ENCODE measurements at places on chromosomes 7 and 10. TPM values are rescaled to one million over a fixed set of nuclear protein-coding genes. Genes with fewer than 3 reads are reported as not detected.
A peak's percentile ranks its signal among the peaks of the same experiment; 100 is the strongest.

GARIN1A gene
- total RNA-seq: 1.9 TPM

GRCh38 chr10:122132882-122133565 lies 138.1 kb upstream of the BTBD16 start:
- DNase-seq: no peak

KCP gene
- 0.22 TPM for total RNA-seq

FGFBP3 gene
- 1.5 TPM for total RNA-seq

ICA1 gene
- total RNA-seq: 11.3 TPM

DNA sequence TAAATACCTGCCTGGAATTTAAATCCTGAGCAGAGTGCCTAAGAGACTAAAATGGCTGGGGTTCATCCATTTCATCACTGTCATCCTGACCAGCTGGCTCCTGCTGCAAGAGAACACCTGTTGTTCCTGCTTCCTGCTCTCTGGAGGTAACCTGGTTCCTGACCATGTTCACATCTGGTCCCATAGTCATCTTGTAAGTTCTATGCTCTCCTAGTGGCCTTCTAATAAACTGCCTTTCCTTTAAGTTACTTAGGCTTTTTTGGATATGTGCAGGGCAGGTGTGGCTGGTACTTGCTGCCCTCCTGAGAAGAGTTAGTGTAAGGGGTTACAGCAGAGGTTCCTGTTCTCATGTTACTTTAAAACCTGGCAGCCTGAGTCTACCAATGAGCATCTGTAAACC lies 80.0 kb downstream of the NRCAM start:
- no peak for DNase-seq

GIMAP7 gene
- 64.2 TPM for total RNA-seq

- DNase-seq: no peak
These were observed 342.9 kb downstream of the CALN1 start for GRCh38 chr7:72069263-72069662.

DNA sequence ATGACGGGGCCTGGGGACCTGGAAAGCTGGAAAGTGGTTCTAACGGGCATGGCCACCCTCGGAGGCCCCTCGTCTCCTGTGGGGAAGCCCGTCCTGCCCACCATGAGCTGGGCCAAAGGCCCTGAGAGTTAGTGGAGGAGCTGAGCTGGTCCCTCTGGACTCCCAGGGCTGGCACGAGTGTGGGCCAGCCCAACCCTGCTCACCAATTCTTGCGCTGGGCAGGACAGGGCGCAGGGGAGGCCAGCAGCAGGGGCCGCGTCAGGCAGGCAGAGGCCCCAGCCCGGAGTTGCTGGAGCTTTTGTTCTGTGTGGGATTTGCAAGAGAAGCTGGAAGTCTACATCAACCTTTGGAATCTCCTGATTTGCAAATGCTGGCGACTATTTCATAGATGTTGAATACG lies 29.8 kb downstream of the UNCX start:
- DNase-seq: no peak

FOXI2 gene
- total RNA-seq: not detected

AKR1C3 gene
- 7.4 TPM for total RNA-seq

GRCh38 chr7:125563557-125563956 lies 633.9 kb upstream of the POT1 start:
- DNase-seq: no peak

CRHR2 gene
- total RNA-seq: not detected

ASZ1 gene
- total RNA-seq: not detected

GRCh38 chr7:43244232-43244631 lies 131.8 kb downstream of the HECW1 start:
- DNase-seq: no peak

- DNase-seq: no peak
These were observed 35.4 kb upstream of the KNDC1 start for GRCh38 chr10:133124357-133125211.

TMEM72 gene
- total RNA-seq: not detected

MYOZ1 gene
- not detected for total RNA-seq

BPGM gene
- 14.8 TPM for total RNA-seq

- DNase-seq: no peak
These were observed 11.0 kb upstream of the SH2D4B start for GRCh38 chr10:80526742-80527141.

- no peak for DNase-seq
These were observed 195.2 kb downstream of the TMEM26 start for GRCh38 chr10:61257956-61258496.

ITPRID1 gene
- total RNA-seq: not detected

GRCh38 chr7:5780801-5781496 lies 514 bp downstream of the RNF216 start:
- DNase-seq: peak; percentile 9

- no peak for DNase-seq
These were observed 20.4 kb upstream of the CARD11 start for GRCh38 chr7:3064067-3064466.

ARPC1B gene
- 205 TPM for total RNA-seq

- no peak for DNase-seq
These were observed 22.8 kb downstream of the FAM107B start for GRCh38 chr10:14751921-14752320.

GRCh38 chr10:60041489-60042133 lies 135.3 kb upstream of the CCDC6 start:
- no peak for DNase-seq

PPP1R17 gene
- total RNA-seq: not detected

NODAL gene
- not detected for total RNA-seq

- no peak for DNase-seq
These were observed 608 bp downstream of the ENTPD7 start for GRCh38 chr10:99659868-99660366.

DNA sequence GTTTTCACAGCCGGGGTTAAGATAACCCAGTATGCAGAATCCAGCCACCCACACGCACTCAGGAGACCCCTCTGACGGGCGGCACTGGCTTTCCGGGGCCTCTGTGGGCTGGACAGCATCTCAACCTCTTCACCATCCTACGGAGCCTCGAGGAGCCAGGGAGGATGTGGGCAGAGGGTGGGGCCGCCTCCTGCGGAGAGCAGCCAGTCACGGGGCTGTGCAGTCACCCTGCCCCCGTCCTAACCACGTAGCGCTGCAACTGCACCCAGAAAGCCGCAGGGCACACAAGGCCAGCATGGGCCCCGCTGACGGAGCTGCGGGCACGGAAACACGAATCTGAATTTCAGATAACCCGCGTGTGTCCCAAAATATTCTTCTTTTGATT lies 270.3 kb downstream of the ELFN1 start:
- peak; percentile 98 for DNase-seq

- DNase-seq: no peak
These were observed 1111.0 kb downstream of the XPNPEP1 start for GRCh38 chr10:108812296-108812695.

CPA1 gene
- total RNA-seq: not detected

FAM25A gene
- total RNA-seq: not detected

GRCh38 chr10:52443419-52444388 lies 129.6 kb downstream of the DKK1 start:
- DNase-seq: no peak

GLI3 gene
- not detected for total RNA-seq

DNA sequence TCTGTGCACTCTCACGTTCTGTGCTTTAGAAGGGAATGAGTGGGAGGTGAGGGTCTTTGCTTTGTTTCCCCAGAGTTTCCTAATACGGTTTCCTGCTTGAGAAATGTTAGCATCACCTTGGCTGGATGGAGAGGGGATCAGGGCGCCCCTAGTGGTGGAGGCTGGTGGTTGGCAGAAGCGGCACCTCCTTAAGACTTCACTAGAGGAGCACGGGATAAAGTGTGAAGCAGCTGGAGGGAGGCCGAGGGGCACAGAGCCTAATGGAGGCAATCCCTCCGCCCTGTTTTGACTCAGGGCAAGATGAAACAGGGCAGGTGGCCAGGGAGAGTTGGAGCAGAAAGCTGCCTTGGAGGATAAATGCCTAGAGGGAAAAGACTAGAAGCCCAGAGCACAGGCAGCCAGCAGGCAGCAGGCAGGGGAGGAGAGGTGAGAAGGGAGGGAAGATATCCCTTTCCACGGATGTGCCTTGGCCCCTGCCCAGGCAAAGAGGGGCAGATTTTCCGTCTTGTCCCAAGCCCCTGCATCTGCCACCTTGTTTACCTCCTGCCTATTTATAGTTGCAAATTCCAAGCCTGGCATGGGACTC lies 56.0 kb upstream of the BTRC start:
- peak; percentile 62 for DNase-seq

DNA sequence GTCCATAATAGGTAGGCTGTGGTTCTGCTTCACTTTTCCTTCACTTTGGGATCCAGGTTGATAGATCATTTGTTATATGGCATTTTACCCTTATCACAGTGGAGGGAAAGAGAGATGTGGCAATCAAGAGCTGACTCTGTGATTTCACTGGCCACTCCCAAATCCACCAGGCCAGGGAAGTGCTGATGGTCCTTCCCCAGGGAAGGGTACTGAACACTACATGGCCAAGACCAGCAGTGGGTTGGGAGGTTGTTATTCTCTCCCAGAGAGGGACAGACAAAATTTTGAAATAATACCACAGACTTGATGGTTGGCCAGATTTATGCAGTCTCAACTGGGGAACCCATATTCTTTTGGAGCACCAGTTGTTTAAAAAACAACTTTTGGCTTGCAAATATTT lies 102.5 kb downstream of the SND1 start:
- no peak for DNase-seq

LRRC61 gene
- total RNA-seq: 10.7 TPM

DNA sequence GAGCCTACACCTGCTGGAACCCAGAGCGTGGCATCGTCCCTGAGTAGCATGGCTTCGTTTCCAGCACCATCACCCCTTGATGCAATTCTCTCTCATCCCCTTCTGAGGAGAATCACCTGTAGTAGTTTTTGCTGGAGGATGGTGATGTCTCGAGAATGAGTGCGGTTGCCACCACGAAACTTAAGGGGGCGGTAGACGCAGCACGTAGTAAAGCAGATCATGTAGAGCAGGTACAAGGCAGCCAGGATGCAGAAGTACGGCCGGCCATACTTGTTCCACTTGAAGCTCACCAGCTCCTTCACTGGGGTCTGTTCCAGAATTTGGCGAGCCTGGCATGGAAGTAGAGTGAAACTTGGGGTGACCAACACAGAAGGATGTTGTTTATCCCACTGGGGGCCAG lies 8.1 kb downstream of the TRPV5 start:
- no peak for DNase-seq

RNF32 gene
- total RNA-seq: 0.81 TPM

DNA sequence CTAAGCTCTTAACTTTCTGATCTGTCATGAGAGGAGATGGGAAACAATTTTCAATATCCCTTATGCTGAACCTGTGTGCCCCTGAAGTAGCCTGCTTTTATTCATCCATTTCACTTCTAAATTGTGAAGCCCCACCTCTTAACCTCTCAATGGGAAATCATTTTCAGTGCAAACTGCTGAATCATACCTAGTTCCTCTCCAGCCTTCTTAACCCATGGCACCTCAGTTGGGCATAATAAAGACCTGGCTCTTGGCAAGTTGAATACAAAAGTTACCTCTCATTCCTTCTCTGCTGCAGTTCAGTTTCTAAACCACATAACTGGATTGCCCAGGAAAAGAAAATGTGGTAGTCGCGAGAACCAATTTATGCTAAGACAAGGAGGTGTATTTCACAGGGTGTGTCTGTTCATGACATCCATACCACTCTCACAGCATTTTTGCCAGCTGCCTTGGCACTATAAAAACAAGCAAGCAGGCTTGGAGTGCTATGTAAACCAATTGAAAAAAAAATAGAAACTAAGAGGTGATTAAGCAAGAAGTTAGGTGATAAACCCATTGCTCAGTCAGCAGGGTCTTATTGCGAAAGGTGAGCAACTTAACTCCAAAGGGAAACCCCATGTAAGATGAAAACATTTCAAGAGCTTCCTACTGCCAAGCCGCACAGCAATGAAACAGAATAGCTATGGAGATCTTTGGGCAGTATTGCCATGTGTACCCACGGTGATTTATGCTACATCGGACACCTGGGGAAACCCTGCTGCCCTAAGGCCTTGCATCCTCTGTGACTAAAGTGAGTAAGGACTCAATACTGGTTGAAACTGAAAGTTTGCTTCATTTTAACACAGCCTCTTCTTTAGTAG lies 57.0 kb upstream of the DKK1 start:
- no peak for DNase-seq

DNA sequence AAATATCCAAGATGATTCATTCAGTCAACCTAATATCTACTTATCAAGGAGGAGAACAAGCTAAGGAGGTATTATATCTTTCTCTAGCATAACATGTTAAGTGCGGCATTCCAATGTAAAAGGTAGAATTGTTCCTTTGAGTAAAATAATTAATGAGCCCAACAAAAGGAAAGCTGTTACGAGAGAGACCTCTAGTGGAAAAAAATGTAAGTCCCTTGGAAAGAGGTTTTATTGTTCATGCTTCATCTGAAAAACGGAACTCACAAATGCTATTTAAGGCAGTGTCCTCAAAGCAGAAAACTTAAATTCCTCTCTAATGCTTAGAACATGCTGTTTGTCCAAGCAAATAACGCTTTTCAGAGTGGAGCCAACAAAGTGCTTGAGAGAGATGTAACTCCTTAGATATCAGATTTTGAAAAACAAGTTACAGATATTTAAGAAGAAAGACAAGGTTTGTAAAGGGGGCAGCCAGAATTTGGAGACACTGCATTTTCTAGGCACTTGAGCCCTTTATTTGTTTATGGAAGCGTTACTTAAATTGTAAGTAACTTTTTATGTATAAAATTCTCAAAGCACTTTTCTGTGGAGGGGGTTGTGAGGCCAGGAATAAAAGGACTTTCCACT lies 119.9 kb downstream of the TFEC start:
- DNase-seq: peak; percentile 5

BMPER gene
- not detected for total RNA-seq

GRCh38 chr10:62047960-62048383 lies 146.5 kb downstream of the ARID5B start:
- peak; percentile 15 for DNase-seq

TRIM73 gene
- 28.2 TPM for total RNA-seq

PDE1C gene
- not detected for total RNA-seq

MCM10 gene
- total RNA-seq: 2.1 TPM

DNA sequence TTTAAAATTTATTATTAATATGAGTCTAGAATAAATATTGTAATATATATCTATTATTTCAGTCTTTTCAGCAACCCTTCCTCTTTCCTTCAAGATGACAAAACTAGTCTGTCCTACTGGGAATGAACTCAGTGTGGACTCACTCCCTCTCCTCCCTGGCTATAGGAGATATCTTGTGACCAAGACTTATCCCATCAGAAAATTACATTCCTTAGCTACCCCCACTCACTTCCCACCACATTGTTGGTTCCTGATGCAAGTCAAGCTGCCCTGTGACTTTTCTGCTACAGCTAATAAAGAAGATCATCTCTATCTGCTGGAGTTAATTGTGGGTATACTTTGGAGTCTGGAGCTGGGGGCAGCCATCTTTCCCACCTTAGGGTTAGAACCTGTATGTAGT lies 28.0 kb upstream of the MCU start:
- no peak for DNase-seq

Measured in CD4-positive, CD25-positive, alpha-beta regulatory T cell (primary cell).